ENCODE measurements at places on chromosomes 3 and 15.

DNA sequence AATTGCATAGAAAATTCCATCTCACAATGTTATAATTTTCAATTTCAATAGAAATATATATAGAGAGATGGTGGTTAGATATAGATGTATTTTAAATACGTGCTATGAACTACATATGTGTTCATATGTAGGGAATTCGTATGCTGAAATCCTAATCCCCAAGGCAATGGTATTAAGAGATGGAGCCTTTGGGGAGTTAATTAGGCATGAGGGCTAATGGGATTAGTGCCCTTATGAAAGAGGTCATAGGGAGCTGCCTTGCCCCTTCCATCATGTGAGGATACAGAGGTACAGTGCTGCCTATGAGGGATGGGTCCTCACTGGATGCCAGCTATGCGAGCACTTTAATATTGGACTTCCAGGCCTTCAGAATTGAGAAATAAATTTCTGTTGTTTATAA, 79.6 kb upstream of the CCDC54 start:
- DNase-seq = no peak

GRCh38 chr15:66663664-66664063, 38.4 kb upstream of the SMAD6 start:
- no peak for DNase-seq

DNA sequence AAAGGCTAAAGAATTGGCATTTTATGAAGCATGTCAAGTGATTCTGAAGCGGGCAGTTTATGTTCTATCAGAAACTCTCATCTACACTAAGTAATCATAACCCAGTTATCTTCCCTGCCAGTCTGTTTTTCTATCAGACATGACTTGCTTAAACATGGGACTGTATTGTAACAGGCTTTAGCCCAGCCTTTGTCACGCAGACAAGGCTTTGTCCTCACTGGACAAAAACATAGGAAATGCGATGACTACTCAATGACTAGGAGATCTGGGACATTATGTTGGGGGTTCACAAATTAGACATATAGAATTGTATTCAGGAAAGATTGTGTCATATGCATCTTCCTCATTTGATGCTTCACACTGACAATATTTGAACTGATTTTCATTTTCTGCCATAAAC, 115.5 kb downstream of the GADL1 start:
- DNase-seq = no peak

- DNase-seq = no peak
Observed at GRCh38 chr3:191217301-191217700, 18.3 kb downstream of the OSTN start.

DNA sequence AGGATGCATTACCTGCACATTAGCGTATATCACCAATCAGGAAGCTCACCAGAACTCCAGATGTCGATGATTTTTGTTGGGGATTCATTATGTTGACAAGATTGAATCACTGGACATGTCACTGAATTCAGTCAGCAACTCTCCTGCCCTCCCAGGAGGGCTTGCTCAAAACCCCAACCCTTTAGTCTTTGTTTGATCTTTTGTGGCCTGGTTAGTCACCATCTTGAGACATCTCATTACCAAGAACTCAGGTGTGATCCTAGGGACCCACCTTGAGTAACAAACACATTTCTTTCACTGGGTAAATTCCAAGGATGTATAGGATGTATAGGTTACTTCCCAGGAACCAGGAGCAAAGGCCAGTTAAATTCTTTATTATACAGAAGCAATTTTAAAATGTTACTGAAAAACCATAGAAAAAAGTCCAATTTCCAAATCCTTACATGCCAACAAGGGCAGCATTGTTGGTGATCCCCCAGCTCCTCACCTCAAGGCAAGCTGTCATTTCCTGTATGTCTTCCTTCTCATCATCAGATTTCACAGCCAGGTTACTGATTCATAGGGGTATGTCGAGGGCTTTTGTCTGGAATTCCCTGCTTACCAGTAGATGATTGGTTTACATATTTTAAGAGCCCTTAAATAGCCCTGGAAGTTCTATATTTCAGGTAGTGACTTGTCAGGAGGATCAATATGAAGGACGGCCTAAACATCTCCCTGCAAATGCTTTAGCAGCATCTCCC, 11.7 kb downstream of the SNRPN start:
- no peak for DNase-seq

GRCh38 chr3:159881828-159882309, 106.8 kb upstream of the IL12A start:
- no peak for DNase-seq

DNA sequence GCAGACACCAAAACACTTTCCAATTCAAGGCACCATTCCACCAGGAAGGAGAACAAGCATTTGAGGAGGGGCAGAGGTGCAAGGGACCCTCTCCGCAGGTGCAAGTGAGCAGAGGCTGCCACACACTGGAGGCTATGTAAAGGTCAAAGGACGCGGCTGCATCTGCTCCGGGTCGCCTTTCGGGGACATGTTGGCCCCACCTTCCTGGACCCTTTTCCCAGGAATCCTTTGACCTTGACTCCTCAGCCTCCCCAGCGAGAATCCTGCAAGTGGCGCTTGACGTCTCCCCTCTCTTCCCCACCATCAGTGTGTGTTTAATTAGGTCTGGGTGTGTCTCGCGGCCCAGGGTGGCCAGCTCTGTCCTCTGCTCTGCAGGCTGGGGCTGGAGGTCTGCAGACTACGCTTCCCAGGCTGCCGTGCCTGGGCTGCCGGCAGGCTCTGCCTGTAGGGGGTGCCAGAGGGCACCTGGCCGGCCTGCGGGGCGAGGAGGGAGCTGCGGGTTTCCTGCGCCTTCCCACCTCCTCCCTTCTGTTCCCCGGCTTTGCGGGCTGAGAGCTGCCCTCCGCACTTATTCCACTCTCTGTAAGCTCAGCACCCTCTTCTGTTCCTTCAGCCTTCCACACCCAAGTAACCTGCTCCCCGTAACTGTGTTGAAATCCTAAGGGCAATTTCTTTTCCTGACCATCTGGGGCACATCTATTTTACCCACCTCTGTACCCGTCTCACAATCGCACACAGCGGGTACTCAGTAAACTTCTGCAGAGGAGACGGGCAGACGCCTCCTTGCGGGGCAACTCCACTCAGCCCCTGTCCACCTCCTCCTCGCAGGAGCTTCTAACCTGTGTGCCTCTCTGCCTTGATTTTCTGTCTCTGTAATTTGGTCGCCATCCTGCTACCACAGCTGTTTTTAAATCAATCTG, 129.8 kb downstream of the NSMCE3 start:
- DNase-seq = no peak

DNA sequence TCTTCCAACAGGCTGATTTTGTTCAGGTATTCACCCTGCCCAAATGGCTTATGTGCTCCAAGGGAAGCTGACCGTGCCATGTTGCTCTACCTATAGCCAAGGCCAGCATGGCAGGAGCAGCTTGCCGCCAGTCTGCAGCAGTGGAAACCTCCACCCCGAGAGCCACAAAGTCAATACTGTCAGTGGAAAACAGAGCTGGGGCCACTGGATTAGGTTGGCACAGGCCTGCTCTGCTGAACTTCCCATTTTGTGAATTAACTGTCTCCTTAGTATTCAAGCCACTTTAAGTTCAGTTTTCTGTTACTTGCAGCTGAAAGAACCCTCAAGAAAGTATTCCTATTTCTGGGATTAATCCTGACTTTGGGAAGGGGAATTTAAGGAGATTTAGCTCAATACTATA, 63.8 kb upstream of the XCR1 start:
- no peak for DNase-seq

GRCh38 chr15:55709458-55709857, 33.5 kb downstream of the PRTG start:
- no peak for DNase-seq

GRCh38 chr15:61764141-61764540, 296.1 kb downstream of the VPS13C start:
- DNase-seq = no peak

DNA sequence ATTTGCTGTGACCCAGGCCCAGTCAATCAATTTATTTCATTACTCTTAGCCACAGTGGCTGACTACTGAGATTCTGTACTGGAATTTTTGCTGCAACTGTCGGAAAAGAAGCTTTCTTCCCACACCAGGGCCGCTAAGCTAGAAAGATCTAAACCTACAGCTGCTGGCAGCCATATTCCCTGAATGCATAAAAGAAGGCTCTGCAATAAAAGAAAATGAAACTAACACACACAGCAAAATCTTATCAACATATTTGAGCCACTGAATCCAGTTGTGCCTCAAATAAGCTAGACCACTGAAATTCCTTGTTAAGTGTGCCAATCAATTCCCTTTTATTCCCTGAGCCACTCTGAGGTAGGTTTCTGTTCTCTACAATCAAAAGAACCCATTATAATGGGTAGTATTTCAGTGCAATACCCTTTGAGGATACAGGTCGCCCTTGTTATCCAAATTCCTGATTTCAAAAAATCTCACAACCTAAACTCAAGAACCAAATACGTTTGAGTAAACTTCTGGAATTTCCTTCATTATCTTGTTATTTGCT, 60.3 kb downstream of the MYO9A start:
- no peak for DNase-seq

GRCh38 chr3:115666920-115667737, 43.8 kb downstream of the GAP43 start:
- no peak for DNase-seq

DNA sequence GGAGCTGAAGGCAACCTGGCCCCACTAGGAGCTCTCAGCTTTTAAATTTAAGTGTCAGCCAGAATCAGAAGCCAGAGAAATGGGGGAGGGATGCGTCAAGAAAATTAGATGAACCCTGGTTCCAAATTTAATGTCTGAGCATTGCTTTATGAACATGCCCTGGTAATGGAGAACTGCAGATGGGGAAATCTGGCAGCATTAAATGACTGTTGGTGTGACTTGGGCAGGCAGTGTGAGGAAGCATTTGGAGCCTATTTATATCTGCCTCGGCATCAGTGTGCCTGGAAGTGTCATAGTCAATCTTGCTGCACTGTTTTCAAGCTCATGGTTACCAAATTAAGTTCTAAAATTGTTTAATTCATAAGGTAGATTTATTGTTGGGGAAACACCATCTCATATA, 29.0 kb downstream of the NME9 start:
- DNase-seq = no peak

All from lower leg skin (tissue), 4 donors.